NCI-H146 (cell line): ENCODE measurements at places on chromosomes 5 and 9.

- DNase-seq = no peak
These were observed 84.0 kb upstream of the SMIM32 start for GRCh38 chr5:136276946-136277345.

DNA sequence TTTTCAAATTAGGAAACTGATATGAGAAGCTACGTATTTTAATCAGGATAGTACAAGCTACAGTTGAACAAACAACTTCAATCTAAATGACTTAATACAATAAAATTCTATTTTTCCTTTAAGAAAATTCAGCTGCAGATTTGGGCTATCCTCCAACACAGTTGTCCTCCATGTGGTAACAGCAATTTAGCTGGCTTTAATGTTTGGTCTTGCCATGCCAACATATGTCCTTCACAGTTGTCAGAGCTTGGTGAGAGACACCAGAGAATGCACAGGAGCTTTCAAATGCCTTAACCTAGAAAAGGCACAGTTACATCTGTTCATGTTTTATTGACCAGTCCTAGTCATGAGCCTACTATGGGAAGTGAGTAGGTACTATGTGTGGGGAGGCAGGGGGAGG is 10.8 kb downstream of the FAM174A start:
- DNase-seq = no peak

GRCh38 chr9:12843735-12844134 is 68.9 kb downstream of the LURAP1L start:
- DNase-seq = no peak

DNA sequence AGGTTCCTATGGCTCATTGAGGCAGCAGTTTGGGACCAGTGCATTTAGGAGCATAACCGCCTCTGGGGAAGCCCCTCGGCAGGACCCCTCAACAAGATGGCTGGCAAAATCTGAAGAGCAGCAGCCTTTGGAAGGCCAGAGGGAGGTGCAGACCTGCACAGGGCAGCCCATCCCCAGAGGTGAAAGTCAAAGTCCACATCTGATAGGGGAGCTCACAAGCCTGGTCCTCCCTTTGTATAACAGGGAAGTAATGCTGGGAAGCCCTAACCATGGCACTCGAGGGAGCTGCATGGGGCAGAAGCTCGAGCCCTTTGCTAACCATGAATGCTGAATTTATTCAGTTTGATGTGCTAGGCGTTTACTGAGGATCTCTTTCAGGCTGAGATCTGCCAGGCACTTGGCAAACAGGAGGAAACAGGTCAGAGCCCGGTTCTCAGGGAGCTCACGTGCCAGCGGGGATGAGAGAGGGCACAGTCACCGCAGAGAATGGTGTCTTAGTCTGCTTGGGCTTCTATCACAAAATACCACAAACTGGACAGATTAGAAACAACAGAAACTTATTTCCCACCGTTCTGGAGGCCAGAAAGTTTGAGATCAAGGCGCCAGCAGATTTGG is 114.1 kb downstream of the GABBR2 start:
- DNase-seq = no peak

- DNase-seq = no peak
These were observed 391.0 kb upstream of the IRX2 start for GRCh38 chr5:3142261-3143027.

- no peak for DNase-seq
These were observed 11.1 kb upstream of the ESM1 start for GRCh38 chr5:54996466-54996865.

DNA sequence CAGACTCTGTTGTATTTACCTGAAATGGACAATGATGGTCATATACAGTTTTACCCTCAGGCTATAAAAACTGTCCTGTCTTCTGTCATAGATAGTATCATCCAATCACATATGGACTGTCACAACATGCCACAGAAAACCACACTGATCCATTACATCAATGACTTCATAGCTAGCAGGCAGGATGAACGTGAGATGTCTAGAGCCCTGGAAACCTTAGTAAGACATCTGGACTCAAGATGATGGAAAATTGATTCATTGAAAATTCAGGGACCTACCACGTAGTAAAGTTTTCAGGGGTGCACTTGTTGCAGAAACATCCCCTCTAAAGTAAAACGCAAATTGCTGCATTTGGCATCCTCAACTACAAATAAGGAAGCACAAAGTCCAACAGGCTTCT is 284.4 kb upstream of the RGMB start:
- DNase-seq = no peak

- DNase-seq = no peak
These were observed 384.0 kb downstream of the PLK2 start for GRCh38 chr5:58075907-58076306.

DNA sequence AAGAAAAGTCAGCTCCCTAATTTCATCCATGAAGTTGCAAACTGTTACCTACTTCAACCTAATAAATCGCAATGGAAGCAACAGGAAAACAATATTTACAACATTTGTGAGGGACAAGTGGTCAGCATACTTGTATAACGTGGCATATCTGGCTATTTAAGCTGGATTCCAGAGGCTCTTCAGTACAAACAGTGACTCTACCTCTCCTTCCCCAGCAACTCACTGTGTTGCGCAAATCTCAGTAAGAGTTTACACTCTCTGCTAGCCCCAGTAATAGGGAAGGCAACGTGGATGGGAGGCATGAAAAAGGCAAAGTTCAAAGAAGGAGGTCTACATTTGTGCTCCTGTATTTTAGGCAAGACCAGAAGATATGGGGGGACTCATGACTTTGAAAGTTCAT is 18.9 kb upstream of the SEMA5A start:
- no peak for DNase-seq

GRCh38 chr9:113129884-113130283 is 20.9 kb upstream of the SLC31A2 start:
- no peak for DNase-seq

- no peak for DNase-seq
These were observed 91.2 kb downstream of the DCP2 start for GRCh38 chr5:113067635-113068344.

- no peak for DNase-seq
These were observed 9.1 kb upstream of the EXOC3 start for GRCh38 chr5:433836-434235.

- no peak for DNase-seq
These were observed 10.3 kb upstream of the NEUROG1 start for GRCh38 chr5:135546101-135546500.

GRCh38 chr9:95316274-95316673 is 1.2 kb downstream of the FANCC start:
- no peak for DNase-seq

DNA sequence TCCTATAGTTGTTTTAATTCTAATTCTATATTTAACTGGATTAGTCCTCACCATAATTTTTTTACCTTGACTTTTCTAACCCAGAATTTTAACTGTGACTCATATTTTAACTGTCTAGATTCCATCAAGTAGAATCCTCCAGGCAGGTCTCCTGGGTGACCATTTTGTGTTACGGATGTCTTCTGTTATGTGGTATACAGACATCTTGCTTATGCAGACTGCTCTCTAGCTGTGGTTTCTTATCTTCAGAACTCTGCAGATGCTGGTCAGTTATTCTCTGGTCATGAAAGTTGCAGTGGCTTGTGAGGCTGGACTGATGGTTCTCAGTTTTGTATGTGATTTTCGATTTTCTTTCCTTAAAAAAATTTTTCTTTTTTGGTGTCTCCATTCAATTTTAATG is 139.4 kb downstream of the ATG10 start:
- DNase-seq = no peak
